ENCODE measurements at places on chromosomes 5 and 9. TPM values are rescaled to one million over a fixed set of nuclear protein-coding genes. Genes with fewer than 3 reads are reported as not detected.

DNA sequence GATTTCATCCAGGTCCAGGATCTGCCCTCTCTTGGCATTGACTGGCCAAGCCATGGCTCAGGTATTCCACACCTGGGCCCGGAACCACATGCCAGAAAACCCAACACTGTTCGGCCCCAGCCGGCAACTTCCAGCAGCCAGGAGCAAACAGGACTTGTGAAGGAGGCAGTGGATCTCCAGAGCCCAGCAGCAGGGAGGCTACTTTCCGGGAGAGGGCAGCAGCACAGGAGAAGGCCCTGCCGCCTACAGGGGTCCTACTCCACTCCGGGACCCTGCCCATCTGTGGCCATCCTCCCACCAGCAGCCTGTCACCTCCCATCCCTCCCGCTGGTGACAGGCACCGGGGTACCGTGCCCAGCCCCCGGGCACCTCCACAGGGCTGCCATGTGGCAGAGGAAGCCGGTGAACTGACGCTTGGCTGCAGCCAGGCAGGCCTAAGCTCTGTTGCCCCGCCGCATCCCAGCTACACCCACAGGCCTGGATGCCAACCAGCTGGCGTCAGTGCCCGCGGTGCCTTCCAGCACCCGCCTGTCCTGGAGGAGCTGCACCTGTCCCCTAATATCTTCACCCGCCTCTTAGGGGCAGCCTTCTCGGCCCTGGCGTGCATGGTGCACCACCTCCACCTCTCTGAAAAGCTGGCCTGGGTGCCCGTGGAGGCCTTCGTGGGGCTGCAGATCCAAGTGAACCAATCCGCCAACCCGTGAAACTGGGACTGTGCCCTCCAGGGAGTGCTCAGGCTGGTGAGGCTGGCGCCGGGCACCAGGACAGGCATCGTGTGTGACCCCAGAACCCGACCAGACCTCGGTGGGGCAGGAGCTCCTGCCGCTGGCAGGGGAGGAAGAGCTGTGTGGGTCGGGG lies 18.9 kb upstream of the SLC30A5 start:
- H3K4me1 ChIP-seq = no peaks in the 10 kb centered on the region
- no peak overlapping the region for H3K27ac ChIP-seq
- no peaks in the 10 kb centered on the region for H3K27me3 ChIP-seq
- no peak overlapping the region for H3K4me3 ChIP-seq
- no peaks in the 10 kb centered on the region for H3K36me3 ChIP-seq
- DNase-seq = no peak

DNA sequence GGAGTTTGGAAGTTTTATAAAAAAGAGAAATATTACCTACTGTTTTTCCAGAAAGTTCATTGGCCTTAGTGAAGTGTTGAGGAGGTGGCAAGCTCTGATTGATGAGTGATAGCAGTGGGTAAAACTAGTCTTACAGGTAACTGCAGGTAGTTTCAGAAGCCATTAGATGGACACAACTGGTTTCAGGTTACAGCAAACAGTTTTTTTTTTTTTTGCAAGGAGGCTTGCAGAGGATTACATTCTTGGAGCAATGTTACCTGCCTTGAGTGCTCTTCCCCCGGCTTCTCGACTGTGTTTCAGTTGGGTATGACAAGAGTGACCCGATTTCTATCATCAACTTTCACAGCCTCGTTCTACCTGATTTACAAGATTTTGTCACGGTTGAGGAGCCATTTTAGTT lies 333.4 kb downstream of the YTHDC2 start:
- H3K4me3 ChIP-seq = no peak overlapping the region
- H3K36me3 ChIP-seq = no peaks in the 10 kb centered on the region
- no peak for DNase-seq
- no peaks in the 10 kb centered on the region for H3K27me3 ChIP-seq
- no peaks in the 10 kb centered on the region for H3K4me1 ChIP-seq

GRCh38 chr9:127368852-127369402 lies 28.0 kb upstream of the SLC2A8 start:
- no peak overlapping the region for H3K4me3 ChIP-seq
- no peaks in the 10 kb centered on the region for H3K36me3 ChIP-seq
- no peak overlapping the region for H3K27ac ChIP-seq

GRCh38 chr5:81751836-81752643 lies 1.1 kb upstream of the SSBP2 start:
- no peaks in the 10 kb centered on the region for H3K27me3 ChIP-seq
- no peaks in the 10 kb centered on the region for H3K4me1 ChIP-seq
- peak overlapping the region; percentile 58 for H3K27ac ChIP-seq
- peak; percentile 83 for DNase-seq

GRCh38 chr5:140073296-140073695 lies 30.2 kb upstream of the NRG2 start:
- H3K36me3 ChIP-seq = no peaks in the 10 kb centered on the region
- no peaks in the 10 kb centered on the region for H3K4me1 ChIP-seq
- DNase-seq = no peak
- no peaks in the 10 kb centered on the region for H3K27me3 ChIP-seq

DNA sequence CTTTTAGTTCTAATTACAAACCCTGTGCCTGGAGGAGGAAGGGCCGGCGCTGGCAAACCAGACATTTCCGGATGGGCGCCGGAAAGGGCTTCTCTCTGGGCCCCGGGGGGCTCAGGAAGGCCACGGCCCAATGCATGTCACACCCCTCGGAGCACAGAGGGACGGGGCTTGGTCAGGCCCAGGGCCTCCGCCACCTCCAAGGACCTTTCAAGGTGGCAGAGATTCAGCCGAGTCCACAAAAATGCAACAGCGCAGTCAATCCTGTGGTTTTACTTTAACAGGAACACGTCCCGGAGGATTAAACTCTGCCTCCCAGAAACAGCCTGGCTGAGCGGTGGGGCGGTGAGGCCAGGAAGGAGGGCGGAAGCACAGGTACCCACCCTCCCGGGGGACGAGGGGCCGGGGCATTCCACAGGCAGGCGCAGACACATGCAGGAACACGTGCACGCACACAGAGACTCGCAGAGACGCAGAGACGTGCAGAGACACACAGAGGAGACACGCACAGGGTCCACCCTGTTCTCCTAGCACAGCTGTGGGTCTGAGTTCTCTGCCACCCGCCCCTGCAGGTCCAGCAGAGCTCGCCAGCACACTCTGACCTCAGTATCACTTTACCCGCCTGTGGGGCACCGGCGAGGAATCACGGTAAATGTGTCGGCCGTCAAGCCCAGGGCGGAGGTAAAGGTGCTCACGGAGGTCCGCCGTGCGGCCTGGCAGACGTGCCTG lies 23.0 kb downstream of the SLC9A3 start:
- H3K4me1 ChIP-seq = no peaks in the 10 kb centered on the region
- no peaks in the 10 kb centered on the region for H3K27me3 ChIP-seq
- no peak for DNase-seq

- H3K27ac ChIP-seq = no peak overlapping the region
- H3K36me3 ChIP-seq = no peaks in the 10 kb centered on the region
- no peak for DNase-seq
- no peaks in the 10 kb centered on the region for H3K27me3 ChIP-seq
These were observed 283.6 kb downstream of the EBF1 start for GRCh38 chr5:158816011-158816696.

GRCh38 chr9:133742849-133743444 lies 4.8 kb upstream of the SARDH start:
- DNase-seq = peak; percentile 92
- no peaks in the 10 kb centered on the region for H3K27me3 ChIP-seq
- H3K4me1 ChIP-seq = no peaks in the 10 kb centered on the region
- H3K4me3 ChIP-seq = no peak overlapping the region
- no peaks in the 10 kb centered on the region for H3K36me3 ChIP-seq
- H3K27ac ChIP-seq = no peak overlapping the region

DNA sequence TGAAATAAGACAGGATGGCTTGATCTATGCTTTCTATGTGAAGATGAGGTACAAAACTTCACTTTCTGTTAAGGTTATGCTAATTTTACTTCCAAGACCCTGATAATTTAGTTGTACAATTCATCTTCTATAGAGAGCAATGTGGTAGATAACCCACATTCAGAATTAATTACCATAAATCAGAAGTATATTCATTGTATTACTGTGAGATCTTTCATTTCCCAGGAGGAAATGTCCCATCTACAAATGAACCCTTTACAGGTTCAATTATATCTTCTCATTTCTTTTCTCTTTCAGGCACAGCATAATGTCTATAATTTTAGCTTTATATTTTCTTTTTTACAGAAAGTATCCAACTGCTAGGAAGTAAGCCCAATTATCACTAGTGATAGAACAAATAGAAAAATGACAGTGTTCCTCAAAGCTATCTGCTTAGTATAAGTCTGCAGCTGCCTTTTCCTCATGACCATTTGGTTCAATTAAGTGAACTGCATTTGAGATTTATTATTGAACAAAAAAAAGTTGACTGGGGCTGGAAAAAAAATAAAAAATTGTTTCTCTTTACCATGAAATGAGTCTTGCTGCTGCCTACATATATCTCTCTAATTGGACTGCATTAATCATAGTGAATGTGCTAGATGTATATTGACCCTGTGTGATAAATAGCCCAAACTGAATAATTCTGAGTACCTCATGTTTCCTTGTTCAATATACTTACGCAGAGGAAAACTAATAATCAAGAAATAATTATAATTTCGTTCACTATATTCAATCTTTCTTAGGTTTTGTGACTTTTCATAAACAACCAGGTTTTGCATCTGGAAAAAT lies 1329.4 kb downstream of the PTPRD start:
- no peaks in the 10 kb centered on the region for H3K27me3 ChIP-seq
- no peak overlapping the region for H3K27ac ChIP-seq
- H3K36me3 ChIP-seq = no peaks in the 10 kb centered on the region
- DNase-seq = no peak
- no peaks in the 10 kb centered on the region for H3K4me1 ChIP-seq

DNA sequence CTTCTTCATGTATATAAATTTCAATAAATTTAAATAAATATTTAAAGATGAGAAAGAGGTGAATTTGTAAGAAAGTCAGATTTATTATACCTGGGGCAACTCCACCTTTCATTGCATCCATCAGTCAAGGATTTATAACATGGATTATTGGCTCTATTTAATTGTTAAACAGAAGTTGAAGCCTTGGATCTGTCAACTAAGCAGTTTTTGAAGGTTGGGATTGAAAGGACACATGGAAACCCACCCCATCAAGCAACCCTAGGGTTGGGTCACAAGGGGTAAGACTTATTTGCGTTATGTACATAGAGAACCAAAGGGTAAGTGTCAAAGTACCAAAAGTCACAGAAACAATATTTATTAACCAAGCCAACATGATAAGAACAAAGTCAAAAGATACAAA lies 342.5 kb downstream of the ELAVL2 start:
- DNase-seq = no peak
- no peaks in the 10 kb centered on the region for H3K36me3 ChIP-seq
- no peaks in the 10 kb centered on the region for H3K4me1 ChIP-seq
- no peaks in the 10 kb centered on the region for H3K27me3 ChIP-seq
- H3K4me3 ChIP-seq = no peak overlapping the region
- no peak overlapping the region for H3K27ac ChIP-seq

GRCh38 chr5:76664079-76664478 lies 40.9 kb upstream of the F2RL2 start:
- no peak overlapping the region for H3K4me3 ChIP-seq
- H3K4me1 ChIP-seq = no peaks in the 10 kb centered on the region
- H3K27ac ChIP-seq = no peak overlapping the region
- DNase-seq = no peak
- H3K36me3 ChIP-seq = no peaks in the 10 kb centered on the region
- no peaks in the 10 kb centered on the region for H3K27me3 ChIP-seq

- DNase-seq = no peak
- H3K27me3 ChIP-seq = no peaks in the 10 kb centered on the region
- H3K4me3 ChIP-seq = no peak overlapping the region
These were observed 2.0 kb downstream of the CCL19 start for GRCh38 chr9:34689116-34689470.

- no peak for DNase-seq
- no peaks in the 10 kb centered on the region for H3K4me1 ChIP-seq
- no peak overlapping the region for H3K4me3 ChIP-seq
- H3K36me3 ChIP-seq = no peaks in the 10 kb centered on the region
- H3K27ac ChIP-seq = no peak overlapping the region
- H3K27me3 ChIP-seq = no peaks in the 10 kb centered on the region
These were observed 1871.9 kb upstream of the CDH6 start for GRCh38 chr5:29321591-29321990.

DNA sequence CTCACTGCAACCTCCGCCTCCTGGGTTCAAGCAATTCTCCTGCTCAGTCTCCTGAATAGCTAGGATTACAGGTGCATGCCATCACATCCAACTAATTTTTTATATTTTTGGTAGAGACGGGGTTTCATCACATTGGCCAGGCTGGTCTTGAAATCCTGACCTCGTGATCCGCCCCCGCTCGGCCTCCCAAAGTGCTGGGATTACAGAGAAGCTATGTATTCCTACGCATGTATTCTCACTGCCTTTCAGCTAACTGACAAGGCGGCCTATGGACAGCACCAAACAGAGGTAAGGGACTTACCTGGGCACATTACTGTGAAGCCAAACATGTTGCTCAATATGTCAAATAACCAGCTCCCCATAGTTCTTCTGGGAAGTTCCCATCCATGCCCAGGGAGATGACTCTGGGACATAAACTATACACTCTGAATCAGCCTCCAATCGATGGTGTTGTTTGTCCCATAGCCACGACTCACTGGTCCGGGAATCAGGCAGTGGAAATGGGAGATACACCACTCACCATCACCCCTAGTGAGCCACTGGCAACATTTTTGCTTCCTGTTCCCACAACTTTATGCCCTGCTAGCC lies 114.6 kb downstream of the SYK start:
- no peak overlapping the region for H3K4me3 ChIP-seq
- DNase-seq = no peak
- H3K36me3 ChIP-seq = no peaks in the 10 kb centered on the region

DNA sequence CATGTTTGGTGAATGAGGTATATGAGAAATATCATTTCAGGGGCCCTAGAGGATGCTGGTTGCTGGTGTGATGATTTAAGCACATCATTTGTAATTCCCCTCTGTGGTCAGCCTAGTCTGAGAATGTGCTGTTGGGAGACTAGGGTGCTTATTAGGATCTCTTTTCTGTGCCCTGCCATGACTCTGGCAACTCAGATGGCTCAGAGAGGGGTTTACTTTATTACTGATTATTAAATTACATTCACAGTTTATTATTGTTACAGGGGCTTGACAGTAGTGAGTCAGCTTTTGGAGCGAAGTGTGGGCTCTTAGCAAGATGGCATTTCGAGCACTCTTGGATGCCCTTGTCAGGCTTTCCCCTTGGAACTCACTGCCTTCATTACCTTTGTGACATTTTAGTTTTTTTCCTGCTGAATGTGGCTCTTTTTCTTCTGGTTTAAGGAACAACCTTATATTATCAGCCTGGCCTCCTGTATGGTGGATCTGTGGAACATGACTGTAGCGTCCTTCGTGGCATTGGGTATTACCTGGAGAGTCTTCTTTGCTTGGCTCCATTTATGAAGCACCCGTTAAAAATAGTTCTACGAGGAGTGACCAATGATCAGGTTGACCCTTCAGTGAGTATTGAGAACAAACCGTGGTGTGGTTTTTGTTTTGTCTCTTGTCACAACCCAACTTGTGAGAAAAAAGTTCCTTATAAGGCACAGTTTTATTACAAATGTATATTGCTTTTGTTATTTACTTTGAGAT lies 33.8 kb downstream of the RCL1 start:
- no peak overlapping the region for H3K27ac ChIP-seq
- DNase-seq = no peak
- no peaks in the 10 kb centered on the region for H3K27me3 ChIP-seq
- H3K36me3 ChIP-seq = peaks cover 2% of the 10 kb centered on the region

GRCh38 chr5:68319706-68320412 lies 104.3 kb downstream of the PIK3R1 start:
- no peaks in the 10 kb centered on the region for H3K4me1 ChIP-seq
- H3K27me3 ChIP-seq = no peaks in the 10 kb centered on the region
- H3K27ac ChIP-seq = no peak overlapping the region
- no peaks in the 10 kb centered on the region for H3K36me3 ChIP-seq
- H3K4me3 ChIP-seq = no peak overlapping the region

GRCh38 chr5:176639981-176640380 lies 7.3 kb upstream of the TSPAN17 start:
- DNase-seq = peak; percentile 64
- H3K4me1 ChIP-seq = no peaks in the 10 kb centered on the region
- no peaks in the 10 kb centered on the region for H3K27me3 ChIP-seq
- H3K27ac ChIP-seq = no peak overlapping the region

Gene C5orf58
- total RNA-seq = not detected

Gene CDX1
- total RNA-seq = not detected

Gene C9orf50
- 0.30 TPM for total RNA-seq

Data from aorta (tissue), 5 donors.